ENCODE measurements at places on chromosomes 11 and 22.
A peak's percentile ranks its signal among the peaks of the same experiment; 100 is the strongest.

DNA sequence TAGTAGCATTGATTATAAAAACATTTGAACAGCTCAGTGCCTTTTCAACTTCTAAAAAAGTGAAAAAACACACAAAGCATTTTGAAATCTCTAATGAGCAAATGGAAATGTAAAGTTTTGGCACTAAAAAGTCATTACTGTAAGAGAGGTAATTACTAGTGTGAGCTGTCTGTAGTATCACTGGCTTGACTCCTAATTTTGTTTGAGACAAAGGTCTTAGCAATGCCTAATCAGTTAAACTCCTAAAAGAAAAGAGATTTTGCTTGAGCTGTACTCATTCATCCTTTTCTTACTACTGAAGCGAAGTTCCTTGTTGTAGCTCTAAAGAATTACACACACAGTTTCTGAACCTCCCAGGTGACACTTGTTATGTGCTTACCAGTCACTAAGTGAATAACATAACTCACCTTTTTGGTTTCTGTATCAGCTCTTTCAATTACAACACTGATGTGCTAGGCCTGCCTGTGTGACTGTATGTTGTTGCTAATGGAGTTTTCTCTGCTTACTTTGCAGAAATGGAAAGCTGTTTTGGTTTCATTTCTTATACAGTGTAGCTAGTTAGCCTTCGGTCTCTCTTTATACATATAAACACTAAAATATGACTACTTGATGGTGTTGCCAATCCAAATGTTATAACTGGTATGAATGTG, 924.4 kb upstream of the TENM4 start:
- no peak for DNase-seq

DNA sequence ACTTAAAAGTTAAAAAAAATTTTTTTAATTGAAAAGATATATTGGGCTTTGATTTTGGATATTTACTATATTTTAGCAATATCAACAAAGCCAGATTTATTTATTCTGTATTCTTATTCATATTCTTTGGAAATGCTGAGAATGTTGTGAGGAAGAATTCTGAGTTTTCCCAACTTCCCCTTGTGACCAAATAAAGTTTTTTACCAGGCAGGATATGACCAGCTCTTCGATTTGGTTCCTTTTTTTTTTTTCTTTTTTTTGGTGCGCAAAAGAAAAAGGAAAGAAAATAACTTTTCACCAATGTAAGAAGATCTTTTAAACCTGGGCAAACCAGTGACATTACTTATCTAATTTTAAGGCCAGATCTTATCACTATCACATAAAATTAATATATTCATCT, 12.9 kb downstream of the TCP11L1 start:
- no peak for DNase-seq

GRCh38 chr11:65310215-65310614, 4.5 kb upstream of the CDC42EP2 start:
- DNase-seq = no peak

DNA sequence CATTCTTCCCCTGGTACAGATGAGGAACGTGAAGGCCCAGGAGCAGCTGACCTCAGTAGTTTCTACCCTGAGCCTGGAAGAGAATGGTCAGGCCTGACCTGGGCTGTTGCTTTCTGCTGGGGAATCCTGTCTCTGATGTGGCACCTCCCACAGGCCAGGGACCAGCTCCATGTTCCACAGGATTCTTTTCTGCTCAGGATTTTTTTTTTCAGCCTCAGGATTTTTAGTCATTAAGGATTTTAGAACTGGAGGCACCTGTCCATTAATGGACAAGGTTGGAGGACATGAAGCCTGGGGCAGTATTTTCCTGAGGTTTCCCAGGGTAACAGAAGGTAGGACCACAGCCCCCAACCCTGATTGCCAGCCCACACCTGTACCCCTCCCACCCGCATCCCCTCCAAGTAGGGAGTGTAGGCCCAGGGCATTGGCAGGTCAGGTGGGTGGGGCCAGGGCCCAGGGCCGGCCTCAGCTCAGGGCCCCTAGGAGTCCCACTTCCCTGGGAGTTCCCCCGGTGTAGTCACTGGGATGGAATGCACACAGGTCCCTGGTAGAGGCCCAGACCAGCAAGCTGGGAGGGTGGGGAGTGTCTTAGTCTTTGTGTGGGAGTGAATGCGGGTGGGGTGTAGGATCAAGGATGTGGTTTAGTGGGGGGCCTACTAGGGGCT, 16.1 kb downstream of the BIK start:
- DNase-seq = no peak

- no peak for DNase-seq
Observed at GRCh38 chr22:31227186-31227585, 15.1 kb downstream of the LIMK2 start.

DNA sequence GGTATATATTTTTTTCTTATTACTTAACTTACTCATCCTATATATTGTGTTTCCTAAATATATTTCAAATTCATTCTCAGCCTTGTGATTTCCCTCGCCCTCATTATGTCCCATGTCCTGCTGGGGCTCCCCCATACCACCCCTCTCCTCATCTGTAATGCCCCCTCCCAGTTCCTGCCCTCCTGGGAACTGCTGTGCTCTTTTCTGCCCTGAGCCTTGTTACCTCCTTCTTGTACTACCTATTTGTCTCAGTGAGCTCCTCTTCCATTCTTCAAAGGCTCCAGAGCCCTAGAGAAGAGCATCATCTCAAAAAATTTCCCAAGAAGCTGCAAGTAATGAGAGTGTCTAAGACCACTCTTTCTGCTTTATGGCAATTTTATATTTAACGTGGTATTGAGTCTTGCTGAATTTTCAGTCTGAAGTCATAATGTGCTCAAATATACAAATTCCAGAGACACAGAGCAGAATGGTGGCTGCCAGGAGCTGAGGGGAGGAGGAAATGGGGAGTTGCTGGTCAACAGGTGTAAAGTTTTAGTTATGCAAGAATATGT, 66.5 kb upstream of the TOP3B start:
- DNase-seq = no peak

DNA sequence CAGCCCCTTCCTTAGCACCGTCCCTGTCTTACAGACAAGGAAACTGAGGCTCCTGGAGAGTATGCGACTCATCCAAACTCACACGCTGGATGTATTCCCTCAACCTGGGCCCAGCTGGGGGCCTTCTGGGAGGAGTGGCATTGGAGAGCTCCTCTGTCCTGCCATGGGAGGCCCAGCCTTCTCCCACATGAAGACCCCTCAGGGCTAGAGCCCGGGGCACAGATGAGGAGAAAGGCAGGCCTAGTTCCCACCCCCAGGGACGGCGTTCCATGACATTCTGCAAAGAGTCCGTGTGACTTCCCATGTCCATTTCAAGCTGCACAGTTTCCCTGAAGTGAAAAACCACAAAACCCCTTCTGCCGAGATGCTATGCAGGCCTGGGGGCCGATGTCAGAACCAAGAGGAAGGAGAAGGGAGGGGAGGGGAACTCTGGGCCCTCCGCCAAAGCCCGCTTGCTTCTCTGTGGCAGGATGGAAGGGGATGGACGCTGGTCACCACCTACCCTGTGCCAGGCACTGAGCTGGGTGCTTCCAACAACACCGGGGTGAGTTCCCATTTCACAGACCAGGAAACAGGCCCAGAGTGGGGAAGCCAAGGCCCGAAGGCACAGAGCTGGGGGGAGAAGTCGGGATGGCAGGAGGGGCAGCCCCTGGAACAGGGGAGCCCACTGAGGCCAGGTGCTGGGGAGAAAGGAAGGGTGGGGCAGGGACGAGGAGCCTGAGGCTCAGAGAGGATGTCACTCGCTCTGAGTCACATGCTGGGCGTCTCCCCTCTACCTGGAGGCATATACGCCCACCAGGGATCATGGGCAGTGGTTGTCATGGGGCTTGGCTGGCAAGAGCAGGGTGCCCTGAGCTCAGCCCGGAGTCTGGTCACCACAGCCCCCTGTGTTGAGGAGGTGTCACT, 15.7 kb downstream of the RAC2 start:
- peak; percentile 48 for DNase-seq

DNA sequence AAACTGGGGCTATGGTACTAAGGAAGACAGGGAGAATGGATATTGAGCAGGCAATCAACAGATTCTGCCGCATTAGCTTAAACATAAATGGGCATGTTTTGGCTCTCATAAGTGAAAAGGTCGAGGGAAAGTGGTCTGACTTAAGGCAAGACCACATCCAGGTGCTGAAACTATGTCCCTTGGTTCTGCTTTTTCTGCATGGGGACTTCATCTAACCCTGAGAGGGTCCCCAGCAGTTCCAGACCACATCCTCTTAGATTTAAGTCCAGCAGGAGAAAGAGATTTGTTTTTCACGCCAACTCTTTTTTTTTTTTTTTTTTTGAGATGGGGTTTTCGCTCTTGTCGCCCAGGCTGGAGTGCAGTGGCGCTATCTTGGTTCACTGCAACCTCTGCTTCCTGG, 5.5 kb downstream of the RPS6KA4 start:
- no peak for DNase-seq

DNA sequence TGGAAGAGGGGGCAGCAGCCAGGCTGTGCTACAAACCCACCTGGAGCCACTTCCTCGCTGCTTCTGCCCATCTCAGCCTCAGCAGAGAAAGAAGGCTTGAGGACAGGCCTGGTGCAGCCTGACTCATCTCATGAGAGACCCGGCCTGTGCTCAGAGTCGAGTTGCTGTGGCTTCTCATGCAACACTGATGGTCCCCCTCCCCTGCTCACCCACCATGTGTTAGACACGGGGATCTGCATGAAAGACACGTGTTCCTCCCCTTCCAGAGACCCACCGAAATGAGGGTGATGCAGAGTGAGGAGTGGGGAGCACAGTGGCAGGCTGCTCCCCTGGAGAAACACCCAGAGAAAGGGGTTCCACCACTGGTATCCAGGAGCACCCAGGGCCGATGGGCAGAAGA, 15.0 kb downstream of the RTN4R start:
- DNase-seq = no peak

DNA sequence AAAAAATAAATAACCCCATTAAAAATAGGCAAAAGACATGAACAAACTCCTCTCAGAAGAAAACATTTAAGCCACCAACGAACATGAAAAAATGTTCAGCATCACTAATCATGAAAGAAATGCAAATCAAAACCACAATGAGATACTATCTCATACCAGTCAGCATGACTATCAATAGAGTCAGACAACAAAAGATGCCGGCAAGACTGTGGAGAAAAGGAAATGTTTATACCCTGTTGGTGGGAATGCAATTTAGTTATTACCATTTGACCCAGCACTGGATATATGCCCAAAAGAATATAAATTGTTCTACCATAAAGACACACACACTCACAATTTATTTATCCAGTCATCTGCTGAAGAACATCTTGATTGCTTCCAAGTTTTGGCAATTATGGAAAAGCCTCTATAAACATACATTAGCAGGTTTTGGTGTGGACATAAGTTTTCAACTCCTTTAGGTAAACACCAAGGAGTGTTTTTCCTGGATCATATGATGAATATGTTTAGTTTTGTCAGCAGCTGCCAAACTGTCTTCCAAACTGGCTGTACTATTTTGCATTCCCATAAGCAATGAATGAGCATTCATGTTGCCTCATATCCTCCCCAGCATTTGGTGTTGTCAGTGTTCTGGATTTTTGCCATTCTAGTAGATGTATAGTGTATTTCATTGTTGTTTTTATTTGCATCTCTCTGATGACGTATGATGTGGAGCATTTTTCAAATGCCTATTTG, 28.0 kb downstream of the OR8D1 start:
- DNase-seq = no peak

DNA sequence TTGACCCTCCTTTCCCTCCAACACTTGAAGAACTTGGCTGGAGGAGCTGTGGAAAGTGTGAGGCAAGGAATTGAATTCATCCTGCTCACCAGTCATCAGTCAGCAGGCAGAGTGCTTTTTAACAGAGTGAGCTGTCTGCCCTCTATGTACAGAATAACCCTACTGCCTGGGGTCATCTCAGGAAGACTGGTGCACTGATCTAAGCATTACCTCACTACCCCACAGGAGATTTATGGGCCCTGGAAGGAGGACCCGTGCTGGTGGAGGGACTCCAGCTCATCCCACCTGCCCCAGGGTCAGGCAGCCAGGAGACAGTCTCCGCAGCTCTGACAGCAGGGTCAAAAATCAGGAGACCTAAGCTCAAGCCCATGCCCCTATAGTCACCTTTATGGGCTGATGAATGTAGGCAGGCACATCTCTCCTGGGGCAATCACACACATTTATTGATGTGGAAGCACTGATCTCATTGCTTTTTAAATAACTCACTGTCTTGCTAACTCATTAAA, 270.8 kb upstream of the SESN3 start:
- no peak for DNase-seq

DNA sequence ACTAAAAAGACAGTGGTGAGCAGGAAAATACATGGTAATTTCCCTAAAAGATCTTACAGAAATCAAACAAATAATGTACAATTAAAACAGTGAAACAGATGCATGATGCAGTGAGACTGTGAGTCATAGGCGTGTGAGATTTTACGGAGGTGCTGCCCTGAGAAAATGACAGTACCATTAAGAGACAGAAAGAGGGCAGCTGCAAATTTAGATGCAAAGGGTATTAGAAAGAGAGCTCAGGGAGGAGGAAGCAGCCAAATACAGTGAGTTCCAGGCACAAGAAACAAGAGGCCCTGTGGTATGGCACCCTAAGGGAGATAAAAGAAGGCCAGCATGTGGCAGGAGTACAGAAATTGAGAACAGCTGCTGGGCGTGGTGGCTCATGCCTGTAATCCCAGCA, 88.5 kb upstream of the FIBIN start:
- DNase-seq = no peak

DNA sequence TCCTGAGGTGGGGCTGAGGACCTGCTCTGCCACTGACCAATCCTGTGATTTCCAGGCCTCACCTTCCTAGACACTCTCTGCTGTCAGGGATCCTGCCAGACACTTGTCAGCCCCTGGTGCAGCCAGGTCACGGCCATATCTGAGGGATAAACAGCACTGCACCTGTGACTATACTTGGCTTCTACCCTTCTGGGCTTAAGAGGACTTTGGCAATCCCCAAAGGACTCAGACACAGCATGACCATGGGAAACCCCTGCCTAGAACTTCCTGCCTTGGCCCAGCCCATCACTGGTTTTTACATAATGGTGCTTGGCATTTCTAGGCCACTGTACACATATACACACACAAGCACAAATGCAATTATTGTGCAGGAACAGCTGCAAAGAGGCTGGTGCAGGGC, 11.6 kb upstream of the OLFML1 start:
- no peak for DNase-seq

DNA sequence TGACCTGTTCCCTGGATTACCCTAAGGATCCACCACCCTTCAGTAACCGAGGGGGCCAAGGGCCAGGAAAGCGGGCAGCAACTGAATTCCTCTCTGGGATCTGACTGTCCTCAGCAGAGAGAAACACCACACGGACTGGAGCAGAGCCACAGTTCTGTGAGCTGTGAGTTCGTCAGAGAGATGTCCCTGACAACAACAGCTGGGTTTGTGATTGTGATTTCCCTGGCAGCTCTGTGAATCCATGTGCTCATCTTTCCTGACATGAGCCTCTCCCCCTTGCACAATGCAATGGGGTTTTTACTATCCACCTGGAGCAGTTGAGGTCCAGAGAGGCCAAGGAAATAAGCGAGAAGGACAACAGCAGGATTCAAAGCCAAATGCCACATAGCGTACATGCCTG, 69.4 kb upstream of the AMPD3 start:
- no peak for DNase-seq

DNA sequence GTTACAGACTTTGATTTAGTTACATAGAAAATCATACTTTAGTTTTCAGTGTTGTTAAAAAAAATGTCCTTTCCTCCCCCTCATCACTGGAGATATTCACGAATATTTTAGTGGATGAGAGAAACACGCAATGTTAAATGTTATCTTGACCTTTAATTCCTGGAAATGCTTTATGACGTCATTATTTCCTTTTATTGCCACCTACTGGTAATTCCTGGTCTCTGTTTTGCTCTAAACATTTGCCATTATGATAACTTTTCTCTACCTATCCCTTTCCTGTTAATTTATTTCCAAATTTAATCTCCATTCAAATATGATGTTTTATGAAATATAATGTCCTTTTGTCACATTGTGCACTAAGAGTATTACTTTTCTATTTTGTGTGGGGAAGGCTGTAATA, 770.6 kb downstream of the FAM181B start:
- no peak for DNase-seq
